ENCODE measurements at places on chromosomes 7 and 10. TPM values are rescaled to one million over a fixed set of nuclear protein-coding genes. Genes with fewer than 3 reads are reported as not detected.

The STEAP1B gene
- total RNA-seq, result 2.0 TPM

The FFAR4 gene
- 1.6 TPM for total RNA-seq

The DMBT1 gene
- total RNA-seq, result 0.10 TPM

DNA sequence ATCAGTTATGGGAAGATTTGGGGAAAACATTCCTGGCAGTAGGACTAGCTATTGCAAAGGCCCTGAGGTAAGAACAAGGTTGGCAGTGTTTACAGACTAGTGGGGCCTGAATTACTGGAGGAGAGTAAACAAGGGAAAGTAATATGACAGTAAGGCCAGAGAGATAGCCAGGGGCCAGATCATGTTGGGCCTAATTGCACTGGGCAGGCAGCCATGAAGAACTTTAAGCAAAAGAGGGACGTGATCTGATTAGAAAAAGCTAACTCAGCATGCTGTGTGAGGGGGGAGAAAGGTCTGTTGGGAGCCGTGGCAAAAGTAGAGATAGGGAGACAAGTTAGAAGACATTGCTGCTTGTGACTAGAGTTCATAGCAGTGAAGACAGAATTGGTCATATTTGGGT, 9.2 kb downstream of the NUP42 start:
- no peak for DNase-seq

- no peak for DNase-seq
Observed at GRCh38 chr10:93028883-93029282, 31.7 kb upstream of the CYP26C1 start.

DNA sequence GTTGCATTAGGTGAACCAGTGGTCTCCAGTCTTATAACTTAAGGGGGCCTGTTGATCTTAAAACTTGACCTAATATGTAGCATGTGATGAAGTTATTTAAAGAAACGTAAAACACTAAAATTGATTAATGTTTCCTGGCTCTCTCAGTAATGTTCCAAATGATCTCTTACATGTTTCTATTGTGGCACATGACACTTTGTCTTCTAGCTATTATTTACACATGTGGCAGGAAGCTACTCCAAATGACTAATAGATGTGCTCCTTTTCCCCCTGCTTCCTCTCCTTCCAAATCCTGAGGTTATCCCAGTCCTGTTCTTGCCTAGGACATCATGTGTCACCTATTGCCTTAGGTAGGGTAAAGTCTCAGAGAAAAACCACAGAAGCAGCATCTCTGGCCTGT, 89.4 kb downstream of the FAS start:
- DNase-seq, result peak; percentile 92

DNA sequence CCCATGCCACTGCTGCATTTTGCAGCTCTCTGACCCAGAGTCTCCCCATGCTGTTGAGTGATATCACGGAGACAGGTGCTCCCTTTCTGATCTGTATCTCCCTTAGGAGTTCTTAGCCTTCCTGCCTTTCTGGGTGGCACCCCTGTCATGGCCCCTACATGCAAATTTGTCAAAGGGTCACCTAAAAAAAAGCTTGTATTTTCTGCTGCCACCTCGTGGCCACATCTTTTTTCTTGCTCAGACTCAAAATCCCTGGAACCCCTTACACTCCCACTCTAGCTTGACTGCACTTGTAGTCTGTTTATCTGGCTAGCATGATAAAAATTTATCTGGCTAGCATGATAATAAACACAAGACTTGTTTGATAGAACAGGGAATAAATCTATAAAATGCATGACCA, 809.1 kb downstream of the SORCS1 start:
- DNase-seq, result no peak

DNA sequence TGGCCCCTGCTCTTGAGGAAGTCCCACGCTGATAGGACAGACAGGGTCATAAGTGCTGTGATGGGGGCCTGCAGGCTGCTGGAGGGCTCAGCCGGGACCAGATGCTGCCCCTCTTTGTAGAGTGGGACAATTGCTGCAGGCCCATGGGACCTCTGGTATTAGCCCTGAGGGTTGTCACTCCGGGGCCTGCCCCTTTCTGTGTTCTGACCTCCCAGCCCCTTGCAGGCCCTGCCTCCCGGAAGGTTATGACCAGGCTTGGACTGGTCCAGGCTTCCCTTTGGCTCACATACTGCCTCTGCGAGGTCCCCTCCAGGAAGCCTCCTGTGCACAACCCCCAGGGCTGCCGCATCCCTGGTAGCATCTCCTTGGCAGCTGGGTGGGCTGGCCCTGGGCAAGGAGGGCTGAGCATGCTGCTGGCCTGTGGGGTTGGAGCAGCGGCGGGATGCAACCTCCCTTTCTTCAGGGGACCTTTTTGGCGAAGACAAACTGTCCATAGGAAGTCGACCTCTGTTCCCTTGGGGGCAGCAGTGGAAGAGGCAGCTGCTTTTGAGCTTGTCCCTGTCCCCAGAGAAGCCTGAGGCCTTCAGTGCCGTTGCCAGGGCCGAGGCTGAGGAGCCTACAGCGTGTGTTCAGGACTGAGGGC, 8.8 kb downstream of the LIMK1 start:
- no peak for DNase-seq

DNA sequence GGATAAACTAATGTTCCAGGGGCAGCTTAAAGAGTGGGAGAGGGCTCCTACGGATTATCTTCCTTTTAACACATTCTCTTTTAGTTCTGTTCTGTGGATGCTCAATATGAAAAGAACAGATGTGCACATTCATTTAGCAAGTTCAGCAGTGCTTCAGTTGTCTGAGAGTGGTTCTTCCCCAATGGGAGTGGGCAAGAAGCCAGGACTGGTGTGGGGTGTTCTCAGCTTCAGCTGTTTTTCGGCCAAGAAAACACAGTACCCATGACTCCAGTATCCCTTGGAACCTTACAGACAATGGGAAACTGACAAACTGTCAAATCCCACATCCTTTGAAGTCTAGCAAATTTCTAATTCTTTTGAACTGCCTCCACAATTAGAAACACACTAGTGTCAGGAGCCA, 71.5 kb upstream of the LRRC17 start:
- peak; percentile 59 for DNase-seq

- DNase-seq, result no peak
Observed at GRCh38 chr7:25850216-25850615, 301.8 kb upstream of the NFE2L3 start.

- no peak for DNase-seq
Observed at GRCh38 chr7:145156834-145157233, 321.0 kb upstream of the TPK1 start.

GRCh38 chr7:69553190-69553589, 45.1 kb upstream of the AUTS2 start:
- DNase-seq, result no peak

DNA sequence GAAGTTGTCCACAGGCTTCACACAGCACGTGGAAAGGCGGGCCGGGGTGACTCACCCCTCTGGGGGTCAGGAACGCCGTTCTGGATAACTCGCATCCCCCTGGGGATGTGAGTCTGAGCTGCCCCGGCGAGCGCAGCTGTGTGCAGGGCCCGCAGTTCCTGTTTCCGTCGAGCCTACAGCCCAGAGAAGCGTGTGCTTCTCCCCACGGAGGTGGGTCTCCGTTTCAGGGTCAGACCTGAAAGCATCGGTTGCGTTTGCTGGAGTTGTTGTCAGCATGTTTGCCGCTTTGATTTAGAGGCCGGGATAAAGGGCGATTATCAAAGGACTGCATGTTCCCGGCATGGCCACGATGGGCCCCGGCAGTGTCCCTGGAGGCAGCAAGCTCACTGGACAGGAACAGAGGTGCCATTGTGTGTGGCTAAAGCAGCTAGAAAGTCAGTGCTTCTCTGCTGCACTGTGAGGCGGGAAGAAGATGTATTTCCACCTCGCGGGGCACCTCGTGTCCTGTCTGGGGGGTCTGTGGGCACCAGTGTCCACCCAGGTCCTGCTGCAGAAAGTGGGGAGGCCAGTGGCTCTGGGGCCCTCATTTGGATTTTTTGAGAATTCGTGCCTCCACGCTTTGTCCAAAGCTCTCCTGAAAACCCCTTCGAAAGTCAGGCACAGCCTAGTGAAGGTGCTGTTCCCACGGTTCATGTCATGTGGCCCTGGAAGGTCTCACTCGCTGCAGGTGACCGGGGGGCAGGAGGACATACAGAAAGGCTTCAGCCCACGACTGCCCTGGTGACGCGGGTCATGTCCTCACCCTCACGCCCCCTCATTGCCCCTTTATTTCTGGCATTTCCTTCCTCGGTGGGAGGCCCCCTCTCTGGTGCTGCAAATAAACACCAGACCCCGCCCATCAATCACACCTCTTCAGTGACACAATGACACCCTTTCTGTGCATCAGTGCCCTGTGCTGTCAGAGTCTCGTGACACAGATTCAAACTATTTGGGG, 27.4 kb upstream of the GDI2 start:
- no peak for DNase-seq

DNA sequence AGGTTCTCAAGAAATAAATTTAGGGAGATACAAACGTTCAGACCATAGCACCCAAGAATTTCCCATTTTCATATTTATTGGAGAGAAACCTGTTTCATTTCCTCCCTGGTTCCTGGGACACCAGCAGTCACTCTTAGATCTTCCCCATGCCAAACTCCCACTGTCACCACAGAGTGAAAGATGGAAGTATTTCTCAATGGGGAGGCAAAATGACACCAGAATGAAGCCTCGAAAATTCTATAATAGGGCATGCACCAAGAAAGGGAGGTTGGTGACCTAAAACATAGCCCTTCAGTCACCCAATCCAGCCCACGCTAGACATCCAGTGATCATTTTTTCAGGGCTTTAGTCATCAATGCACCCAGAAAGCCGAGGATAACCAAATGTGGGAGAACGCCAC, 148.1 kb upstream of the PLXDC2 start:
- no peak for DNase-seq

GRCh38 chr7:31416381-31416870, 75.9 kb upstream of the NEUROD6 start:
- DNase-seq, result no peak
